ENCODE measurements at places on chromosomes 11 and 22. TPM values are rescaled to one million over a fixed set of nuclear protein-coding genes. Genes with fewer than 3 reads are reported as not detected.

Gene KDM4D
- total RNA-seq = 0.58 TPM

Gene RRP7A
- total RNA-seq = 16.3 TPM

Gene CCDC89
- total RNA-seq = 7.6 TPM

Gene DGCR2
- 50.9 TPM for total RNA-seq

Gene GGTLC2
- total RNA-seq = not detected

Gene H19
- total RNA-seq = 33.3 TPM

Gene ZNRF3
- 1.8 TPM for total RNA-seq

Gene OR4A15
- total RNA-seq = not detected

Gene OR52I2
- not detected for total RNA-seq

Gene SLC17A6
- total RNA-seq = not detected

Gene GLYATL1
- 13.4 TPM for total RNA-seq

Gene AGBL2
- not detected for total RNA-seq

Gene APLNR
- total RNA-seq = not detected

- peaks cover 45% of the 10 kb centered on the region for H3K36me3 ChIP-seq
- H3K4me3 ChIP-seq = no peak overlapping the region
- peaks cover 45% of the 10 kb centered on the region for H3K4me1 ChIP-seq
- H3K27ac ChIP-seq = peak overlapping the region; percentile 60
- peak; percentile 61 for DNase-seq
Observed at GRCh38 chr22:30609260-30610185, 2.5 kb downstream of the TCN2 start.

- no peaks in the 10 kb centered on the region for H3K36me3 ChIP-seq
- H3K27me3 ChIP-seq = no peaks in the 10 kb centered on the region
- H3K27ac ChIP-seq = no peak overlapping the region
- no peak for DNase-seq
- no peak overlapping the region for H3K4me3 ChIP-seq
Observed at GRCh38 chr11:7964873-7965272, 374 bp downstream of the NLRP10 start.

- H3K4me3 ChIP-seq = no peak overlapping the region
- H3K27ac ChIP-seq = peak overlapping the region; percentile 26
- H3K36me3 ChIP-seq = no peaks in the 10 kb centered on the region
- H3K27me3 ChIP-seq = peaks cover 7% of the 10 kb centered on the region
Observed at GRCh38 chr11:72634472-72635095, 39.6 kb downstream of the PDE2A start.

- no peaks in the 10 kb centered on the region for H3K27me3 ChIP-seq
- peaks cover 70% of the 10 kb centered on the region for H3K4me1 ChIP-seq
Observed at GRCh38 chr22:46070215-46070802, 80.0 kb upstream of the PPARA start.

GRCh38 chr11:15774388-15774939 is 581.9 kb downstream of the SOX6 start:
- peak; percentile 17 for DNase-seq
- H3K4me1 ChIP-seq = peaks cover 18% of the 10 kb centered on the region
- no peaks in the 10 kb centered on the region for H3K27me3 ChIP-seq
- no peaks in the 10 kb centered on the region for H3K36me3 ChIP-seq
- no peak overlapping the region for H3K4me3 ChIP-seq

DNA sequence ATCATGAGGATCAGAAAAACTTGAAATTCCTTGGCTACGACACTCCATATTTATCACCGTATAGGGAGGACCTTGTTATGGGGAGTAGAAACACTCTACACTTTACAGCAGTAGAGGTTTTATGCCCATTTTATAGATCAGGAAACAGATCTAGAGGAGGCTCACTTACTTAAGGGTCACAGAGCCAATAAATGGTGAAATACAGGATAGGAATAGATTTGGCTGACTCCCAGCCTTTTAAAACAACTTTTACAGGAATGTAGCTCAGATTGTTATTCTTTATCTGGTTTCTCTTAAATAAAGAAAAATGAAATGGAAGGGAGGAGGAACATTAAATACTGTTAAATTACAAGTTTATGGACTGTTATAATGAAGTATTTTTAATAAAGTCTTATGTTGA is 14.8 kb downstream of the FBXO7 start:
- H3K27me3 ChIP-seq = no peaks in the 10 kb centered on the region
- H3K36me3 ChIP-seq = peaks cover 94% of the 10 kb centered on the region
- no peak overlapping the region for H3K27ac ChIP-seq
- H3K4me1 ChIP-seq = peaks cover 23% of the 10 kb centered on the region

GRCh38 chr11:84691830-84692229 is 935.3 kb downstream of the DLG2 start:
- H3K27ac ChIP-seq = no peak overlapping the region
- H3K4me1 ChIP-seq = no peaks in the 10 kb centered on the region
- H3K27me3 ChIP-seq = no peaks in the 10 kb centered on the region
- no peak for DNase-seq
- no peak overlapping the region for H3K4me3 ChIP-seq

DNA sequence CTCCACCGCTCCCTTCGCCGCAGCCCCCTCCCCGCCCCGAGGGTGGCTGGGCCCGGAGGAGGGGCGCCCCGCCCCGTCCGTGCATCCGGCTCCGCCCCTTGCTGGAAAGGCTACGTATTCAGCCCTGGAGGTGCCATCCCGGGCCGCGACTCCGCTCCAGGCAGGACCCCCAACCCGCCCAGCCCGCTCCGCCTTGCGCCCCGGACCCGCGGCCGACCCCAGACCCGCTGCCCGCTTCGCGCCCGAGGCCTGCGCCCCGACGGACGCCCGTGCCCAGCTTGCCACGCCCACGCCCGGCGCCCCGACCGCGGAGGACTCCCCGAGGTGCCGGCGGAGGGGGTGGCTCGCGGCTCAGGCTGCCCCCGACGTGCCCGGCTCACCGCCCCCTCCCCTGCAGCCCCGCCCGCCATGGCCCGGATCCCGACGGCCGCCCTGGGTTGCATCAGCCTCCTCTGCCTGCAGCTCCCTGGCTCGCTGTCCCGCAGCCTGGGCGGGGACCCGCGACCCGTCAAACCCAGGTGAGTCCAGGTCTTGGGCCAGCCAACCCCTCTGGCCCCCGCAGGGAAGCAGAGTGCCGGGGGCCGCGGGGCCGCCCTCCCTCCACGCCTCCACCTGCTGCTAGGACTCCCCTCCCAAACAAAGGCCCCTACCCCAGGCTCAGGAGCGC is at the start of gene ADM2:
ADM2 (plus strand) TSS at position 104 of the 667 bp plus-strand sequence; CDS start at position 409, 305 bp downstream.
- H3K27ac ChIP-seq = peak within 1 kb of the TSS; percentile 74
- DNase-seq = peak; percentile 79
- peaks cover 46% of the 10 kb centered on the region for H3K4me1 ChIP-seq
- no peaks in the 10 kb centered on the region for H3K36me3 ChIP-seq
- H3K4me3 ChIP-seq = peak within 1 kb of the TSS; percentile 46

- peaks cover 29% of the 10 kb centered on the region for H3K36me3 ChIP-seq
- no peak overlapping the region for H3K27ac ChIP-seq
- H3K4me1 ChIP-seq = no peaks in the 10 kb centered on the region
Observed at GRCh38 chr11:60931917-60932316, 7.7 kb downstream of the TMEM132A start.

- H3K36me3 ChIP-seq = no peaks in the 10 kb centered on the region
- H3K4me1 ChIP-seq = no peaks in the 10 kb centered on the region
- no peak overlapping the region for H3K4me3 ChIP-seq
- H3K27me3 ChIP-seq = no peaks in the 10 kb centered on the region
Observed at GRCh38 chr11:116388146-116388545, 384.6 kb downstream of the BUD13 start.

DNA sequence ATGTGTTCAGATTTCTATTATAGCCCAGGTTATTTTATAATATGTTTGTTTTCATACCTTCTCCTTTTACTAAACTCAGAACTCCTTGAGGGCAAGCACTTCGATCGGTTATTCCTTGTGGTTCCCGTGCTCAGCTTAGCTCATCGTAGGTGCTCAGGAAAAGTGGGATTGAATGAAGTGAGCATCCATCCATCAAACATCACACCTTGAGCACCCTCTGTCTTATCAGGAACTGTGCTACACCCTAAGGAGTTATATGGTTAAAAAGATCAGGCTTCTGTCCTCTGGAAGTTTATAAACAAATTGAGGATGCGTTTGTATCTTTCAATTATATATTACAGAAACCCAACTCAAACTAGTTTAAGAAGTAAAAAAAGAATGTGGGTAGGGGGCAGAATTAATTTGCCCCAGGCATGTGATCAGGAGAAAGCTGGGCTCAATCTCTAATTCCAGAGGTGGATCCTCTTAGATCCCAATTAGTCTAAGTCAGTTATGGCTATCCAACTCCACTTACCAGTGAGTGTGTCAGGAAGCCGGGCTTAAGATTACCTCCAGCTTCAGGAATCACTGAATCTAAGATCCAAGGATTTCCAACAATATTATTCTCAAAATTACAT is 59.9 kb upstream of the RRAS2 start:
- DNase-seq = no peak
- no peak overlapping the region for H3K4me3 ChIP-seq
- H3K27ac ChIP-seq = no peak overlapping the region
- peaks cover 4% of the 10 kb centered on the region for H3K4me1 ChIP-seq
- H3K36me3 ChIP-seq = no peaks in the 10 kb centered on the region

GRCh38 chr11:73159297-73159696 is 17.2 kb upstream of the FCHSD2 start:
- no peak for DNase-seq
- H3K27ac ChIP-seq = no peak overlapping the region
- H3K36me3 ChIP-seq = no peaks in the 10 kb centered on the region
- peaks cover 15% of the 10 kb centered on the region for H3K4me1 ChIP-seq
- no peaks in the 10 kb centered on the region for H3K27me3 ChIP-seq
- no peak overlapping the region for H3K4me3 ChIP-seq

GRCh38 chr22:44191036-44191454 is 10.3 kb downstream of the PARVG start:
- DNase-seq = no peak
- peaks cover under 1% of the 10 kb centered on the region for H3K27me3 ChIP-seq
- no peaks in the 10 kb centered on the region for H3K4me1 ChIP-seq
- no peak overlapping the region for H3K27ac ChIP-seq

GRCh38 chr11:68579455-68579854 is 104.9 kb upstream of the GAL start:
- DNase-seq = no peak
- no peak overlapping the region for H3K4me3 ChIP-seq
- peaks cover 82% of the 10 kb centered on the region for H3K36me3 ChIP-seq

DNA sequence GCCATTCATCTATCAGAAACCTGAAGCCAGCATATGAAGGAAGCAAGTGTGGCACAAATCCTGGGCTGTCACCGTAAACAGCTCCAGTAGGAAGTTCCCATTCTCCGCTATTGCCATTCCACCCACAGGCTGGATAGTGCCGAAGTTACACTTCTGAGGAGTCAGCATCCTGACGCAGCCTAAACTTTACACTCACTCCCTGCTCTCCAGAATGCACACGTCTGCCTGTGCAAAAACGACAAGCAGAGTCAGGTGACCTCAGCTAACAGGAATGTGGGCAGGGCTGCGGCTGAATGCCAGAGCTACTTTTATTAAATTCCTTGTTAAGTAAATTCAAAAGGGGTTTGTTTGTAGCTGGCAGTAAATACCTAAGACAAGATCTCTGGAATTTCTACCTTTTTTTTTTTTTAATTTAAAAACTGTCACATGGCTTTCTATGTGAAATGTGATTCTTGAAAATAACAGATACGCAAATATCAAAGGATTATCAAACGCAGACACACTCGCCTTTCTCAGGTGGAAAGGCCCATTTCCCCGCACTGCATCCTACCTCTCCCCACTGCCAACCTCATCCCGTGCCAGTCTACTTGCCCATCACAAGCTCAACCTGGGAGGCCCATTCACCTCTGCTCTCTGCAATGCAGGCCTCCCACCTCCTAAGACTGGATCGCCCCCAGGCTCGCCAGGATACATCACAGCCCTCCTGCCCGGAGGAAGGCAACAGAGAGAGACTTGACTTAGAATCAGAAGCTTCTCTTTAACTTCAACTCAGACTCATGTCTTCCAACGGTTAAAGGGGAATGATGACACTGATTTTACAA is 33.5 kb downstream of the NFRKB start:
- peaks cover 5% of the 10 kb centered on the region for H3K4me1 ChIP-seq
- DNase-seq = peak; percentile 89
- no peak overlapping the region for H3K4me3 ChIP-seq

- no peak for DNase-seq
- no peak overlapping the region for H3K27ac ChIP-seq
- H3K36me3 ChIP-seq = no peaks in the 10 kb centered on the region
- H3K4me3 ChIP-seq = no peak overlapping the region
Observed at GRCh38 chr22:49210606-49211005, 617.1 kb downstream of the BRD1 start.

DNA sequence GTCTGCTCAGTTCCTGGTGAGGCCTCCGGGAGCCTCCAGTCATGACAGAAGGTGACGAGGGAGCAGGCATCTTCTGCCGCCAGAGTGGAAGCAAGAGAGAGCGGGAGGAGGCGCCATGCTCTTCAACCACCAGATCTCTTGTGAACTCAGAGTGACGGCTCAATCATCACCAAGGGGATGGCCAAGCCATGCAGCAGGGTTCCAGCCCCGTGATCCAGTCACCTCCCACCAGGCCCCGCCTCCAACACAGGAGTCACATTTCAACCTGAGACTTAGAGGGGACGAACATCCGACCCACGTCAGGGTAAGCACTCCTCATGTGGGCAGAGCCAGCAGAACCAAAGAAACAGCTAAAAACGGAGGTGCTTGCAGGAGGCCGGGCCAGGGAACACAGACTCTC is 1470.5 kb downstream of the BRD1 start:
- no peaks in the 10 kb centered on the region for H3K4me1 ChIP-seq
- H3K27me3 ChIP-seq = peaks cover 52% of the 10 kb centered on the region
- no peak overlapping the region for H3K4me3 ChIP-seq
- H3K36me3 ChIP-seq = no peaks in the 10 kb centered on the region
- no peak for DNase-seq

DNA sequence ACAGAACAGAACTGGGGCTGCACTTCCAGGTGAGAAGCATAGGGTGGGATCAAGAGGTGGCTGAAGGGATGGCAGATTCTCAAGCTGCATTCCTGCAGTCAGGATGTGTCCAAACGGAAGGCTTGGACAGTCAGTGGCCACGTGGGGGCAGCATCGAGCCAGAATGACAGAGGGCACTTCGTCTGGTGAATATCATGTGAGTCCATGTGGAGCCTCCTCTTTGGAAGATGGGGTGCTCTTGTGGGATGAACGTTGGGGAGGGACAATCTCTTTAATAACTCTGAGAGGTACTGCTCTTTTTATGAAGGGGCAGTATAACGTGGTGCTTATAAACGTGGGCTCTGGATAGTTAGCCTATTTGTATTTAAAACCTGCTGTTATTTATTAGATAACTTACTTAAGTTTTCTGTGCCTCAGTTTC is 154.9 kb upstream of the NAV2 start:
- H3K27ac ChIP-seq = no peak overlapping the region
- H3K36me3 ChIP-seq = no peaks in the 10 kb centered on the region
- peak; percentile 81 for DNase-seq
- H3K4me1 ChIP-seq = peaks cover 4% of the 10 kb centered on the region
- no peaks in the 10 kb centered on the region for H3K27me3 ChIP-seq
- H3K4me3 ChIP-seq = no peak overlapping the region

- peaks cover 49% of the 10 kb centered on the region for H3K4me1 ChIP-seq
- no peaks in the 10 kb centered on the region for H3K27me3 ChIP-seq
- H3K27ac ChIP-seq = no peak overlapping the region
- no peak overlapping the region for H3K4me3 ChIP-seq
Observed at GRCh38 chr11:75868990-75869389, 54.0 kb downstream of the UVRAG start.

DNA sequence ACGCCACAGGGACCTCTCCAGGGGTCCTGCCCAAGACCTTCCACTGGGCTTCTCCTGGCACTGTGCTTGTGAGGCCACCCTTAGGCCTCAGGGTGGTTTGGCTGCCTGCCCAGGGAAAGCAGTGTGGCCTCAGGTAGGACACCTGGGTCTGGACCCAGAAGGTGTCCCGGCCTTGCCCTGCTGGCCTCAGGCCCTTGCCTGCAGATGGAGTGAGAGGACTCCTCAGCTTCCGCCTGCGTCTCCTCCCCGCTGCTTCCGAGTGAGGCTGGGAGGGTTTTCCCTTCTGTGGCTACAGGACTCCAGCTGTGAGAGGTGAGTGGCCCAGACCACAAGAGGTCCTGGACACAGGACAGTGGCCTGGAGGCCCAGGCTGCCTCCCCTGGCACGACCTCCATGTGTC is 60.4 kb downstream of the WNT7B start:
- no peaks in the 10 kb centered on the region for H3K27me3 ChIP-seq
- H3K27ac ChIP-seq = no peak overlapping the region
- H3K36me3 ChIP-seq = no peaks in the 10 kb centered on the region
- H3K4me3 ChIP-seq = no peak overlapping the region
- peaks cover 27% of the 10 kb centered on the region for H3K4me1 ChIP-seq
